SK-N-DZ (cell line): ENCODE measurements at places on chromosomes 7 and 10.
A peak's percentile ranks its signal among the peaks of the same experiment; 100 is the strongest.

GRCh38 chr7:75981203-75981452 is 13.3 kb downstream of the TMEM120A start:
- no peak for DNase-seq

- no peak for DNase-seq
Measured at GRCh38 chr10:113450906-113451305, 101.9 kb upstream of the HABP2 start.

- DNase-seq = peak; percentile 24
Measured at GRCh38 chr7:157691586-157692459, 355.0 kb downstream of the DNAJB6 start.

GRCh38 chr7:94832051-94832450 is 75.3 kb upstream of the PPP1R9A start:
- DNase-seq = no peak

DNA sequence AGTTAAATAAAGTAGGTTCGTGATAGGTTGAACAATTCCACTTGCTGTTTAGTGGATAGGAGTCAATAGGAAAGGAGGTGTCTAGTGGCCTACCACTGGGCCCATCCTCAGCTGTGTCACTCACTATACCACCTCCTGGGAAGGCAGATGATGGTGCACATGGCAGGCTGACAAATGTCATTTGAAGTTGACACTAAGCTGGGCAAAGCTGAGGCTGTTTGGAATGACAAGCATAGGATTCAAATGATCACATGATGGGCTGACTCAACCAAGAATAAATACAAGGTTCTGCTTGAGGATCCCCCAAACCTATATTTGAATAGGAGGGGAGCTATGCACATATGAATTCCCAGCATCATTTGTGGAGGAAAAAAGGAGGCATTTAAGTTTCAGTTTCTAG is 489.8 kb downstream of the RPS24 start:
- DNase-seq = no peak

DNA sequence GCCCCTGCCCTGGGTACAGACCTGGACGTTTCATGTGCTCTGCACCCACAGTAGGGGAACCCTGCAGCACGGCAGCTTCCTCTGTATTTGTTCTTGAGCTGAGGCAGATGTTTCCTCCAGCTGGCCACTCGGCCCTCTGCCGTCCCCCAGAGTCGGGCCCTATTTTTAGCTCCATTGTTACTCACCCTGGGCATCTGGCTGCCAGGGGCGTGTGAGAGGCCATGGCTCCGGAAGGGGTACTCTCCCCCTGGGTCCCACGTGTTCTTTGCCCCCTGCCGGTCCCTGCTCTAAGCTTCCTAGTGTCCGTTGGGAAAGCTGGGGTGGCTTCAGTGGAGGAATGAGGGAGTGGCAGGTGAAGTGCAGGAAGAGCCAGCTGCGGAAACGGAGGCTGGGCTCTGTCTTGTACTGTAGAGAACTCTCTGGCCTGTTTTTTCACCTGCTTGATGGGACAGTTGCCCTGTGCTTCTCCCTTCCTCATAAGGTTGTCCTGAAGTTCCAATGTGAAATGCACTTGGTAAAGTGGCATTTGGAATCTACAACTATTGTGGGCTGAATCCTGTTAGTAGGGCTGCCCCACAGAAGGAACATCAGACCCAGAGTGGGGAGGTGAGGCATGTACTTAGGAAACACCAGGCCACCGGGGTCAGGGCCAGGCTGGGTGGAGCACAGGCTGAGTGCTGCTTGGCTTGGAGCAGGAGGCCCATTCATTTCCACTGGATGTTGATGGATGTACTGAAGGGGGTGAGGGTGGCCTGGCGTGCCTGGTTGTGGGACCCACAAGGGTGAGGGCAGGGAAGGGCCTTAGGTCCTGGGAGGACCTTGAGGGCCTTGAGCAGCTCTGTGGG is 30.6 kb downstream of the PALD1 start:
- DNase-seq = no peak

- DNase-seq = no peak
Measured at GRCh38 chr10:101761226-101761625, 14.7 kb downstream of the FGF8 start.

DNA sequence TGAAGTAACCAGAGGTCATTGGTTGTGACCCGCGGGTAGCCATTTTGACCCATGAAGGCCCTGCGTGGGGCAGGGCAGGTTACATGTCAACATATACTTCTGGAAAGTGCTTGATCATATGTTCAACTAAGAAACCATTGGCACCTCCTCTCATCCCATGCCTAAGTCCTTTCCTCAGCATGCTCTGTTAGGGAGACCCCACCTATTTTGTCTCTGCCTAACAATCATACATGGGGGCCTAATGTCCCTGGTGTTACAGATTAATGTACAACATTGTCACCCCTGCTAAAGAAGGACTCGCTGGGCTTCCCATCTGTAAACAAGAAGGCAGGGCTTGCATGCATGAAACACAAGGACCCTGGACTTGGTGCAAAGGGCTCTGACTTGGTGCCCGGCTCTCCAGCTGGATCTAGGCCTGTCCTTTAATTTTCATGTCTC is 133.7 kb upstream of the TNS3 start:
- no peak for DNase-seq

DNA sequence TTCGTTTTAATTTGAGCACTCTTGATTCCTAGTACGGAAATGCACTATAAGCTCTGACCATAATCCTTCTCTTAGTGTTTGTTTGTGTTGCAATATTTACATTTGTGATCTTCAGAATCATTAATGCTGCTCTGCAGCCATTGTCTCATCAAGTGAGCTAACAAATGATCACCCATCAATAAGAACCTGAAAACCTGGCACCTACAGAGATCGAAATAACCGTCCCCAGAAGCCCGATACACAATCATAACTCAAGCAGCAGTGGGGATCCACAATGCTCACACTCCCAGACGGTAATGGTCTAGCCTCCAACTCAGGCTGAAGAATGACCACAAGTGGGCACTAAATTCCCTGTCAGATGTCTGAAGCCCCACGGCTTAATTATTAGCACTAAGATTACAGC is 156.0 kb upstream of the NFE2L3 start:
- DNase-seq = no peak

DNA sequence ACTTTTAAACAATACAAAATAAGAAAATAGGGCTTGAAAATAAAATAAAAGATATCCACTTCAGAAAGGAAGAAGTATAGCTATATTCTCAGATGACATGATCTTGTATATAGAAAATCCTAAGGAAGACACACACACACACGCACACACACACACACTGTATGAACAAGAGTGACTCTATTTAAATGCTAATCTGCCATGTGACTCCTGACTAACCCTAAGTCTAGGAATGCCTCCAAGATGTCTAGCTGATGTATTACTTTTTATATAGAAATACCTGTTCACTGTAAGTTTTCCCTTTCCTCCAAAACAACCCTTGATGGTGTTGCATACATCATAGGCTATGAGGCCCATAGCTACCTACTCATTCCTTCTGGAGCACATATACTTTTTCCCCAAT is 173.1 kb upstream of the LRRTM3 start:
- no peak for DNase-seq

DNA sequence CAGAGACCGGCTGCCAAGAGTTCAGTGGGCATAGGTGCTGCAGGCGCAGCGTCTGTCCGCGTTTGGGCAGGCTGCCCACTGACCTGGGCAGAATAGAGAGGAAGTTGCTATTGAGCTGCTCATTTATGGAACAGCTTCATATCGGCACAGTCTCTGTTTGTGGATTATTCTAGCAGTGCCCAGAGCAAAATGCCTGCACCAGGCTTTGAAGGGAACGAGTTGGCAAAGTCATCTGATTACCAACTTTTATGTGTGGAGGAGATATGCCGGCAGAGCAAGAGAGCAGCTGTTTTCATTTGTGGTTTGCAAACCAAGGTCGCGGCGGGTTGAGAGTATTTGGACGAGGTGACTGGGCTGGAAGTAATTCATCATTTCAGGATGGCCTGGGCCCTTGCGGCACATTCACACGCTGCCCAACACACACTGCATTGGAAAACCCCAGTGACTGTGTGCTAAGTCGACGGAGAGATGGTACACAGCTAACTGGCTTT is 228.5 kb downstream of the TCERG1L start:
- no peak for DNase-seq

DNA sequence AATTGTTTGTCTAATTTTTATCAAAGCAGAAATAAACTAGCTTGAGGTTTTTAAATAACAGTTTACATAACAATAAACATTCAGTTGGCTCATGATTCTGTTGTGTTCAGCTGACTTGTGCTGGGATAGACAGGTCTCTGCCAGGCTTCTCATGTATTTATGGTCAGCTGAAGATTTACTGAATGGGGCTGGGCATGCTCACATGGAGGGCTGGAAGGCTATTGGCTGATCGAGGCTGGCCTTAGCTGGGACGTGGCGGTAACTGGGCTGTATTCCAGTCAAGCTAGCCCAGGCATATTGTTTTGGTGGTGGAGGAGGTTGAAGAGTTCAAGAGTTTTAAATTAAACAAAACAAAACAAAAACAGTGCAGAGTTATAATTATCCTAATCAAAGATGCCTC is 251.0 kb upstream of the MTPN start:
- no peak for DNase-seq

DNA sequence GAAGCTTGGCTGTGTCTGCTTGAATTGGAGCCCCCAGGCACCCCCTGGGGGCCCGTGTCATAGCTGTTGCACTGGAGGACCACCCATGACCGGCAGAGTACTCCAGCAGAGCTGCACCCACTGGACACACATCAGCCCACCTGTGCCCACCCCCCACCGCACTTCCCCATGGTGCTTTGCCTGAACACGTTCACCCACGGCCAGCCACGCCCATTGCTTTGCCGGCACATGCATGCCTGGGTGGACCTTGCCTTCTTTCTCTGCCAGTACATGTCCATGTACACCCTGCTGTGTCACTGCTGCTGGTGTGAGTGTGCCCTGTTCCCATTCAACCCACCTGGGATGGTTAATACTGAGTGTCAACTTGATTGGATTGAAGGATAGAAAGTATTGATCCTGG is 88.7 kb downstream of the SAMD9 start:
- no peak for DNase-seq

DNA sequence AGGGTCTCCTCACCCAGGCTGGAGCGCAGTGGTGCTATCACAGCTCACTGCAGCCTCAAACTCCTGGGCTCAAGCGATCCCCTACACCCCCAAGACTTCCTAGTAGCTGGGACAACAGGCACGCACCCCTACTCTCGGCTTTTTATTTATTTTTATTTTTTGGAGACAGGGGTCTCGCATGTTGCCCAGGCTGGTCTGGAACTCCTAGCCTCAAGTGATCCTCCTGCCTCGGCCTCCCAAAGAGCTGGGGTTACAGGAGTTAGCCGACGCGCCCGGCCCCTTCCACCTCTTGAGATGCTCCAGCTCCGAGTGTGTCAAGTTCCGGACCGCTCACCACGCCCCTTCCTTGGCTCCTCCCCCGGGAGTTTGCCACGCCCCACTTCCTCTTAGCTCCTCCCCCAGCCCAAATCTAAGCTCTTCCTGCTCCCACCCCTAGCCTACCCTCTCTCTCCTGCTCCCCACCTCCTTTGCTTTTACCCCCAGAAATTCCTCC is 6.3 kb downstream of the NAT16 start:
- no peak for DNase-seq

DNA sequence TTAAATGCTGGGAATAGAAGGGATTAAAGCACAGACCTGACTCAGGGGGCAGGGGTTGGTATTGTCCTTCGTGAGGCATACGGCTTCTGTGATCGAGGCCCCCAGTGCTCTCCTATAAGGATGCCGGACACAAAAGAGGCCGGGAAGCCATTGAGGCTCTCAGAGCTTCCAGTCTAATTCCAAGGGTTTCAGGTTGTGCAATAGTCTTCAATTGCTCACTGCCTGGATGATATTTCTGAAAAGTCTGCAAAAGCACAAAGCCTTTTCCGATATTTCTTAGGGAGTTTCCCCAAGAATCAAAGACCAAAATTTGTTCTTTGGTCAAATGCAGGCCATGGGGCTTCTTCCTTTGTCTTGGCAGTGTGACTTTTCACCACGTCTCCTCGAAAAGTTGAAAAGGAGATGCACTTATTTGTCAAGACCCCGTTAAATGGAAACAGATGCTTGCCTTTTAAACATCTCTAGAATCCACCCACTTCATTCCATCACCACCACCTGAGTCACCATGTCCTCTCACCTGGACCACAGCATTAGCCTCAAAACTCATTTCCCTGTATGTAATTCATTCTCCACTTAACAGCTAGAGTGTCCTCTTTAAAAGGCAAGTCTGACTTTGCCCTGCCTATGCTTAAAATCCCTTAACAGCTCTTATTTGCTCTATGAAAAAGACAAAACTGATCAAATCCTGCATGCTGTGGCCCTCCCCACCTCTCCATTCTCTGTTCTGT is 134.8 kb upstream of the NAMPT start:
- no peak for DNase-seq

DNA sequence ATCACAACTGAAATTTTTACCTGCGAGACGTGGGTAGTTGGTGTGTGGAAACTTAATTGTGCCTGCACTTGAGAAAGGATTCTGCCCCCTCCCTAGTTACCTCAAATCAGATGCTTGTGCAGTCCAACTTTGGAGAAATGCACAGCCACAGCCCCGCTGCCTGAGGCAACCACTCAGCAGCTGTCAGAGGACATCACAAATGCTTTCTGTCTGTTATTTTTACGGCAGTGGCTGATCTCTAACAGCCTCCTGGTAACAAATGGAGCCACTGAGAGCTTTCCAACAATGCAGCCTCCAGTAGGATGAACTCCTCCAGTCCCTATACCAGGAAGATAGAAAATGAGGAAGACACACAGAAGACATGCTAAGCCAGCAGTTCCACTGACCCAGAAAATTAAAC is 712.2 kb upstream of the GHITM start:
- DNase-seq = no peak
